Mesothelial cell of epicardium (in vitro differentiated cells): ENCODE measurements at places on chromosomes 5 and 9.

DNA sequence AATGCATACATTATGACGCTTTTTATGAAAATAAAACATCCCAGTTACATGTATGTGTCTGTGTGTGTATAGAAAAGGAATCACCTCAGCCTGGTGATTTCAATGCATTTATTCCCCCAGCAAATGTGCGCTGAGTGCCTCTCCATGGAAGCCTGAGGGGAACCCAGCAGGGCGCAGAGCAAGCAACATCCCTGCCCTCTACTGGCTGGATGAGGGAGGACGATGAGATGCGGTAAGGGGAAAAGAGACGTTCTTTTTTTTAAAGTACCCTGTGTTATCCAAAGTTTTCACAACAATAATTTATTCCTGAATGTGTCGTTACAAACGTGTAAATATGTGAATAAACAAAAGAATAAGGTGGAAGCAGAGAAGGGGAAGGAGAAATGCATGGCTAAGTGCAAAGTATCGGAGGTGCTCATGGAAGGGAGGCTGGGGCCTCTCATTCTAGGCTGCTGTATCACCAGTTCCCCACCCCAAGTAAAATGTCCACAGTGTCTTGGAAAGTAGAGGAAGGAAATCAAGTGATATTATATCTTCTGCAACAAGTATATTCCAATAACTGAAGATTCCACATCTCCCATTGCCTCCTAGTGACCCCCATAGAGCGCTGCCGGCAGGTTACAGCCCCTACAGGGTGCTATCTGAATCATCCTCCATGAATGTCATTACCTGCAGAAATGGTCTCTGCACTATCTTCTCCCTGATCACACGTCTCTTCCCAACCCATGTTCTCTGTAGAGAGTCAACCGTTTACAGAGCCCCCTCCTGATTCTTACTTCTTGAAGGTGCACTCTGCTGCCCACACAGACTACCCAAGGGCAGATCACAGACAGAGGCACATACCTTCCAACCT is 13.0 kb upstream of the ABLIM3 start:
- no peak for DNase-seq

DNA sequence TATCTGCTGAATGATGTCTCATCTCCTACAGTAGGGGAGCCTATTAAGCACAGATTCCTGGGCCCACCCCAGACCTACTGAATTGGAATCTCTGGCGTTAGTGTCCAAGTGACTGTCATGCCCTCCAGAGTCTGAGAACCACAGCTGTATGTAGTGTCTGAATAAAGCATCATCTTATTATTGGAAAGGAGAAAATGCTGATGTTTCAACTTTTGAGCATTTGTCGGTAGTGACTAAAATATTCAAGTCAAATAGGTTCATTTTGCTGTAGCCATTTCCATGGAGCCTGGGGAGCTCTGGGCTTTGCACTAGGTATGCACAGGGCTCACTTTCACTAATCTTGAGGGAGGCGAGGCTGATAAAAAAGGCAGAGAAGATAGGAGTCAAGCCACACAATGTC is 4.8 kb upstream of the PPARGC1B start:
- DNase-seq: no peak

DNA sequence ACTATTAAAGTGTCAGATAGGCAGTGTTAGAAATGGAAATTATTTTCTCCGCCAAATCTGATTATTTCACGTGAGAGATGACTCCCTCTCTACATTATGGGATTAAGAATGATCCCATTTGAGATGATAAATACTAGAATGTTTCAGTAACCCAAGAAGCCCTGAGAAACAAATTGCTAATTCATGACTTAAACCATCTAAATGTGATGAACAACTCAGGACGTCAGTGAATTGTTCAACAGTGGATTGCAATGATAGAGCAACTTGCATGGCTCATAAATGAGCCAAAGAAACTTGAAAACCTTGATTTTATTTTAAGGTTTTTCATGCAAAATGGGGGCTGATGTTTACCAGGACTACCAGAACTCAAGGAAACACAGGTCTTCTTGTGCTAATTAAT is 350.5 kb upstream of the WWC1 start:
- DNase-seq: no peak

GRCh38 chr9:24504521-24504920 is 41.2 kb downstream of the IZUMO3 start:
- DNase-seq: no peak

GRCh38 chr5:982377-983237 is 26.0 kb upstream of the NKD2 start:
- no peak for DNase-seq

DNA sequence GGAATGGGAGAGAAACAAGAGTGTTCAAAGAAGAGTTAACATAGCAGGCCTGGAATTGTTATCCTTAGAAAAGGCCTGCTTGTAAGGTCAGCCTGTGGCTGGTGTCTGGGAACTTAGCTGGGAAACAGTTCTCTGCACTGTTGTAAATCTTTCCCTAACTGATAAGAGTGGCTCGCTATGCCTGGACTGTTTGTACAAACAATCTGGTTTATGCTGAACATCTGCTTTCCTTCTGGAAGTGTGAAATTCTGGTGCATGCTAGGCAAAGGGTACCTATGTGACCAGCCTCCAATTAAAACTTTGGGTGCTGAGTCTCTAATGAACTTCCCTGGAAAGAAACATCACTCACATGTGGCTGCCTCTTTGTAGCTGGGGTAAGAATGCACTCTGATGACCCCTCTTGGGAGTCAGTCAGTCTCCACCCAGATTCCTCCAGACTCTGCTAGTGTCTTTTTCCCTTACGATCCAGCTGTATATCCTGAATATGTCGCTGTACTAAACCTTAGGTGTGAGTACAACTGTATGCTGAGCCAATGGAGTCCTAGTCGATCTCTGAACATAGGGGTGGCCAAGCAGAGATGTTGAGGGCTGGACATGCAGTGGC is 16.5 kb downstream of the SPARC start:
- DNase-seq: no peak
